CD4-positive, alpha-beta T cell (primary cell): ENCODE measurements at places on chromosomes 6 and 20. TPM values are rescaled to one million over a fixed set of nuclear protein-coding genes. Genes with fewer than 3 reads are reported as not detected.
A peak's percentile ranks its signal among the peaks of the same experiment; 100 is the strongest.

DNA sequence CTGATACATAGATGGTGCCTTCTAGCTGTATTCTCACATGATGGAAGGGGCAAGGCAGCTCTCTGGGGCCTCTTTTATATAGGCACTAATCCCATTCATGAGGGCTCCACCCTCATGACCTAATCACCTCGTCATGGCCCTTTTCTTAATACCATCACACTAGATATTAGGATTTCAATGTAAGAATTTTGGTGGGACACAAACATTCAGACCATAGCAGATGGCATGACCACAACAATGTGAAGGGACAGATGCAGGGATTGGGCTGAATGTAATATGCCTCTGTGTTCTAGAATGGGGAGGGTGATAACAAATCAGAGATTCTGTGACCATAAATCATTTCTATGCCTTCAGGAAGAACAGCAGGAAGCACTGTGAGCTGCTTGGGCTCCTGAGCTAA lies 145.8 kb downstream of the LCA5 start:
- H3K4me3 ChIP-seq, result no peak overlapping the region
- no peaks in the 10 kb centered on the region for H3K27me3 ChIP-seq
- H3K36me3 ChIP-seq, result no peaks in the 10 kb centered on the region
- H3K27ac ChIP-seq, result no peak overlapping the region
- DNase-seq, result no peak

DNA sequence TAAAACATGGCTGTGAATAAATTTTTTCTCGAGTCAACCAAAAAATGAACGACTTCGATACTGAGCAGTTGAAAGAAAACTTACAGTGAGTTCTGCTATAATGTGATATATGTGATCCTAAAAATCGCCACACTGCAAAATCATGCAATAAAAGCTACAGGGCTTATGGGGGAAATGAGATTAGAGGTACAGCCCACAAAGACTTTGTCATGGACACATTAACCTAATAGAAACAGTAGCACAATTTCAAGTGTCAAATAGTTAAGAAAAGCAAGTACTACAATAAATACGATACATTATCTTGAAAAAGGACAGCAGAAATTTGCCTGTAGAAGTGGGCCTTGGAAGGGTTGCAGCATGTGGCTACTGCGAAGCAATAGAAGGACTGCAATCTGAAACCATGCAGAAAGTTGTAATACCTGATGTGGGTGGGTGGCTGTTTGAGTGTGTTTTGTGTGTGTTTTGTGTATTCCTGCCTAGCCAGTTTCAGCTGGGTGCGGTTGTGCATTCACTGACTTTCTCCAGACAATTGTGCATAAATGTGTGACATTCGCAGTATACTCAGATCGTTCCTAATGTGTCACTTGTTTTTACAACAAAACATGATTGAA lies 79.1 kb downstream of the RPP40 start:
- H3K27ac ChIP-seq, result no peak overlapping the region
- H3K4me3 ChIP-seq, result no peak overlapping the region
- H3K27me3 ChIP-seq, result no peaks in the 10 kb centered on the region
- no peak for DNase-seq
- peaks cover 3% of the 10 kb centered on the region for H3K4me1 ChIP-seq

GRCh38 chr6:64861039-64861651 lies 845.9 kb downstream of the EYS start:
- no peaks in the 10 kb centered on the region for H3K36me3 ChIP-seq
- H3K27me3 ChIP-seq, result no peaks in the 10 kb centered on the region
- no peak overlapping the region for H3K4me3 ChIP-seq
- DNase-seq, result no peak
- H3K4me1 ChIP-seq, result no peaks in the 10 kb centered on the region

DNA sequence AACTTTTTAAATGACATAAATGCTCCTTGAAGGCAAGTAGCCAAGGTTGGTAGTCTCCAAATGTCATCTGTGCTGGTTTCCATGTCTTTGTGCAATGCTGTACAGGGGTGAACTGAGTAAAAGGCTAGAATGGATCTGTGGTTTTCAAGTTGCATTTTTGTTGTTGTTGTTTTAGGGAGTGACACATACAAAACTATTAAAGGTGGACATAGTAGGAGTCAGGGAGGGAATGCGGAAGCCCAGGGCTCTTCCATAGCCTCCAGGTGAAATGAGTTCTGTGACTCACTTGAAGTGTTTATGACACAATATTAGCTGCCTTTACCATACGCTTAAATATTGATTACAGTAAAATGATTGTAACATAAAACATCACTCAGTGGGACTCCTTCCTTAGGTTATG lies 22.5 kb upstream of the QKI start:
- H3K36me3 ChIP-seq, result no peaks in the 10 kb centered on the region
- no peak overlapping the region for H3K4me3 ChIP-seq
- peaks cover 11% of the 10 kb centered on the region for H3K27me3 ChIP-seq

GRCh38 chr6:15585760-15586214 lies 77.0 kb downstream of the DTNBP1 start:
- H3K36me3 ChIP-seq, result no peaks in the 10 kb centered on the region
- no peaks in the 10 kb centered on the region for H3K27me3 ChIP-seq
- H3K4me1 ChIP-seq, result no peaks in the 10 kb centered on the region
- no peak for DNase-seq
- H3K27ac ChIP-seq, result no peak overlapping the region

DNA sequence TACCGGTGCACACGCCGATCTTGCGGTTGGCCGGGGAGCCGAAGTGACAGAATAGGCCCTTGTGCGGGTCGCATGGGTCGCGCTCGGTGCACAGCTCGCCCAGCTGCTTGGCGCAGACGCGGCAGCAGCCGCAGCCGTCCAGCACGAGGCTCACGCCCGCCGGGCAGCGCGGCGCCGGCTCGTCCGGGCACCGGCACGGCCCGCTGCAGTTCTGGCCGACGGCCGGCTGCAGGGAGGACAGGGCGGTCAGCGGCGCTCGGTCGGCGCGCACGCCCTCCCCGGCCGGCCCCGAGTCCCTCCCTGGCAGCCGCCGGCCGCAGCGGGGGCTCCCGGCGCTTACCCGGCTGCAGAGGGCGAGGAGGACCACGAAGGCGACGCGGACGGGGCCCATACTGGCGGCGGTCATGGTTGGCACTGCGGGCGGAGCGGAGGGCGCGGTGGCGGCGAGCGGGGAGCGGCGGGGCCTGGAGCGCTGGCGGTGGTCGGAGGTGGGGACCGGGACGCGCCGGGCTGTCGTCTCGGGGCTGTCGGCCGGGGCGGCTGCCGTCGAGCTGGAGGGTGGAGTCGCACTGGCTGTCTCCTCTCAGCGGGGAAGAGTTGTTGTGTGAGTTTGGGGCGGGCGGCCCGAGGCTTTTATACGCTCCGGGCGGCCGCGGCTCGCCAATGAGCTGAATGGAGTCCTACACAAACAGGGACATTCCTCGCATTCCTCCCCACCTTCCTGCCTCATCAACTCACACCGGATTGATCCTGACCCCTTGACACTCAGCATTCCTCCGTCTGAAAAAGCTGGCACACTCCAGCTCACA lies at the start of gene CCN2:
CCN2 (minus strand) TSS at position 606 of the 809 bp plus-strand sequence; CDS start at position 406, 200 bp downstream.
- no peaks in the 10 kb centered on the region for H3K36me3 ChIP-seq
- no peak within 1 kb of the TSS for H3K27ac ChIP-seq
- DNase-seq, result no peak
- peak within 1 kb of the TSS; percentile 31 for H3K4me3 ChIP-seq
- H3K27me3 ChIP-seq, result peaks cover 23% of the 10 kb centered on the region
- H3K4me1 ChIP-seq, result peaks cover 12% of the 10 kb centered on the region

The CCM2L gene
- not detected for total RNA-seq

The SEMG1 gene
- total RNA-seq, result not detected

The STMN3 gene
- 122 TPM for total RNA-seq
